ENCODE measurements at places on chromosomes 4 and X.
A peak's percentile ranks its signal among the peaks of the same experiment; 100 is the strongest.

DNA sequence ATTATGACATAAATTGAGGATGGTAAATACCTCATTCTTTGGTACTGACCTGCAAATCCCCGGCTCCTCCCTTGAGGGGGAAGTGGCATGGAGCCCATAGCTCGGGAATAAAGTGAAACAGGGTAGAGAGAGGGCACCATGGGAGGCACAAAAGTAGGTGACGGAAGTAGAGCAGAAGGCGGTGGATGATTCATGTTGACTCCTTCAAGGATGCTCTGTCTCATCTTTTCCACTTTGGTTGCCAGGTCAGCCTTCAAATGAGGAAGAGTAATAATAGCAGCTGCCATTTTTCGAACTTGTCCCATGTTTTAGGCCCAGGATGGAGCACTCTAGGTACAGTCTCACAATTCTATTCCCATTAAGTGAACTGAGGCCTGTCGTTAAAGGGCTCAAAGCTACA lies 41.4 kb upstream of the PHF8 start:
- no peak for DNase-seq

- no peak for DNase-seq
Observed at GRCh38 chr4:133316909-133317308, 167.8 kb downstream of the PCDH10 start.

DNA sequence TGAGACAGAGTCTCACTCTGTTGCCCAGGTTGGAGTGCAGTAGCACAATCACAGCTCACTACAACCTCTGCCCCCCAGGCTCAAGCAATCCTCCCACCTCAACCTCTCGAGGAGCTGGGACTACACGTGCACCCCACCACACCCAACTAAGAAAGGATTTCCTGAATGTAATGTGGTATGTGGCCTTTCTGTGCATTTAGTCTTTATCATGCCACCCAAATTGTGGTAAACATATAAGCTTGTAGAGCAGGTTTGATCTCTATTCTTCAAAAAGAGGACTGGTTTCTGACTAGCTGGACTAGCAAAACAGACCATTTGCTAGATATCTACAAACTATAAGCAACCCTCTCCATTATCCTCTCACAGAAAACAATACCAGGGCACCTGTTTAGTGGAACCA lies 33.6 kb downstream of the ELOVL6 start:
- DNase-seq = no peak

- DNase-seq = no peak
Observed at GRCh38 chr4:74100531-74100930, 1.5 kb upstream of the CXCL2 start.

DNA sequence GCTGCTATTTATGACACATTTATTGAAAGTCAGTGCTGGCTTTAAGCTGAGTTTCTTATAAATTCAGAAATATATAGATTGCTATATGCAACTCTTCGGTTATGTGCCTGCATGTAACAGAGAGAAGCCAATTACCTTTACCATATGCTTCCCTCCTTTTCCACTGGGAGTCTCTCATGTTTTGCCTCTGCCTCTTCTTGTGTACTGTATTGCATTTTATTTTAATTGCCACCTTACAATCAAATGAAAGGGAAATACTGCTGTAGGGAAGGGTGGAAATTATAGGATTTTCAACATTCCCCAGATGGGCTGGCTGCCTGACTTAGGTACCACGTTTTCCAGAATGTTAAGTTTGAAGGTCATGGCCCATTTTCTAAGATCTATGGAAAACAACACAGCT lies 655.4 kb upstream of the SLIT2 start:
- DNase-seq = no peak

GRCh38 chrX:113726009-113726408 lies 857.9 kb upstream of the HTR2C start:
- no peak for DNase-seq

- no peak for DNase-seq
Observed at GRCh38 chr4:156103311-156103710, 149.6 kb upstream of the CTSO start.

GRCh38 chr4:69823481-69824186 lies 36.3 kb downstream of the SULT1E1 start:
- DNase-seq = peak; percentile 43

- DNase-seq = no peak
Observed at GRCh38 chrX:35458142-35458541, 340.0 kb upstream of the MAGEB16 start.

DNA sequence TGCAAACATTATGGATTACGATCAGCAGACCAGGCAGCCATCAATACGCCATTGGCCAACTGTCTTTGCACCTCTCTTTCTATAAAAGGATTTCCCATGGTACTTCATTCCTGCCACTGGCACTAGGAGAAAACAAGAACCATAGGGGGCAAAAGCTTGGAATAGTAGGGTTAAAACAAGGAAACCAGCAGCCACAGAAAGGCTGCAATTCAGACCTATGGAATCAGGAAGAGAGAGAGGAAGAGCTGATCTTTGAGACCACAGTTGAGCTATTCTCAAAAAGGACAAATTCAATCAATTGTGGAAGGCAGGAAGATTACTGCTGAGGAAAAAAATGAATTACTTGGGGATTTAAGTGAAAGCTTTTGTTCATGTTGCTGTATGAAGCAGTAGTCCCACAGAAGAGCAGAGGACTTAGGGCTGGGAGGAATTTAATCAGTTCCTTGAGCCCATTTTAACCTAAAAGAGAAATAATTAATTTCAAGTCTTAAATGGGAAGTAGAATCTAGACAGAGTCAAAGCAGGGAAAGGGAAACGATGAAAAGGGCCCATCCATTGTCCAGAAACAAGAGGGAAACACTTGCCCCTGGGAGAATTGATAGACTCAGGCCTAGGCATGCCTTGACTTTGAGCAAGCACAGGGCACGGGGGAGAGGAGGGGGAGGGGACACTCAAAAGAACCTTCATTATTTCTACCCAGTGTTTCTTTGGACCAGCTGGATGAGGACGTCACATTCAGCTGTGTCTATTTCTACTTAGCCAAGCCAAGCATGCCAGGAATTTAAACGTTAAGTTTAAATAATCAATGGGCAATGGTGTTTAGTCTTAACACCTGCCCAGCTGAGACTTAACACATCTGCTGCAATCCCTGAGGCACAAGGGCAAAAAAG lies 50.7 kb downstream of the SCD5 start:
- no peak for DNase-seq

- no peak for DNase-seq
Observed at GRCh38 chr4:30832639-30833038, 112.5 kb downstream of the PCDH7 start.

DNA sequence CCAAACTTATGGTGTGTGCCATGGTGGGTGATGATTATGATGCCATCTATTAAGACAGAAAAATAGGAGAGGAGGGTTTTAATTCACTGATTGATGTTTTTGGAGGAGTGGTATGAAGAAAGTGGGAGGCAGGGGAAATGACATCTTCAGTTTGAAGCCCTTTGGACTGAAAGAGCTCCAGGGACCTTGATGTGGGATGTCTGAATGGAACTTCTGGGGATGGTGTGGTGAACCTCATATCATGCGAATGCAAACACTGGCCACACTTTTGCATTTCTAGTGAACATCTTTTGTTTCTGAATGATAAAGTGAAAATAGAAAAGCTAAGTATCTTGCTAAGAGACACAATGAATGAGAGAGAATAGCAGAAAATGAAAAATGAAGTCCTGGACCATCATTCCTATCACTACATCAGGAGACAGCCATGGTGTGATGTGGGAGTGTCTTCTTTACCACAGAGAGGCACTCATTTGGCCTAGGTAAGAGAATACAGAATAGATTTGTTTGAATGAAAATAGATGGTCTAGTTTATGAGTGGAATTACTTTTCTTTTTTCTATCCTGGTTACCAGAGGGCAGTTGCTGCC lies 123.5 kb downstream of the ZNF827 start:
- DNase-seq = no peak

GRCh38 chrX:10797466-10797865 lies 177.1 kb upstream of the MID1 start:
- DNase-seq = no peak

DNA sequence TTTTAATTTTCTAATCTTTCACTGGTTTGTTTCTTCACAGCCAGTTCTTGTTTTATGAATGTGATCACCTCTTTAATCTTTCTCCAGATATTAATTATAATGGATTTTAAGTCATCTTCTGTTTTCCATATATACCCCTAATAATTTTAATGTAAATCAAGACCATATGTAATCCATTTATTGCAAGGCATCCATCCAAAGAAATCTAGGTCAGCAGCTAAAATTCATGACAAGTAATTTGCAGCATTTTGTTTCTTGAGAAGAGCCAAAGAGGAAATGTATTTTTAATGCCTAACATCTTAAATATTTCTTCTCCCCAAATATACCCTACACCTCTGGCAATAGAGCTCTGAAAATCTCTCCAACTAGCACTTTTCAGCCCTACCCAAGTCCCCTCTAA lies 81.1 kb downstream of the SUPT20HL2 start:
- DNase-seq = no peak

DNA sequence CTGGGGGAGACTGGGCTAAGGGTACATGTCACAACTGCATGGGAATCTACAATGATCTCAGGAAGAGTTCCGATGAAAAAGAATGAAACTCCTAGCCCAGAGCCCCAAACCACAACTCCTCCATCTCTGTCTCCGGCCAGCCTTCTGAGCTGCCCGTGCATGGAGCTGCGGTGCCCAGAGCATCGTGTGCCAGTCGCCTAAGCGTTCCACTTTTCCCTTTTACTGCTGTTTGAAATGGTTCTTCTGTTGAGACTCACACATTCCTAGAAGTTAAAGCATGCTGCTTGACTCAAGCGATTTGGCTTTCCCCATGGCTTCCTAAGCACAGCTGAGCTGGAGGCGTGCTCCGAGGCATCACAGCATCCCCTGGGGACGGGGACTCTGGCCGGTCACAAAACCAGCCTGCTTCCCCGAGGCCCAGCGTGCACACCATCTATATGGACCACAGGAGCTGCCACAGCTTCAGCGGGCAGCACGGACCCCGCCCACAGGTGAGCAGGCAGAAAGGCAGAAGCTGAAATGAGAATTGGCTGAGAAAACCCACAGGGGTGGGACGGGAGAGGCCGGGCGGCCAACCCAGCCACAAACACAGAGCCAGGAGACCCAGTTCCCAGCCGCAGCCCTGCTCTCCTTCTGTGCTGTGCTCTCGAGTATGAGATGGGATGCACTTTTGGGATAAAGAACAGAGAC lies 5.0 kb downstream of the CCNQ start:
- no peak for DNase-seq

- no peak for DNase-seq
Observed at GRCh38 chrX:123476611-123477219, 256.1 kb downstream of the THOC2 start.

DNA sequence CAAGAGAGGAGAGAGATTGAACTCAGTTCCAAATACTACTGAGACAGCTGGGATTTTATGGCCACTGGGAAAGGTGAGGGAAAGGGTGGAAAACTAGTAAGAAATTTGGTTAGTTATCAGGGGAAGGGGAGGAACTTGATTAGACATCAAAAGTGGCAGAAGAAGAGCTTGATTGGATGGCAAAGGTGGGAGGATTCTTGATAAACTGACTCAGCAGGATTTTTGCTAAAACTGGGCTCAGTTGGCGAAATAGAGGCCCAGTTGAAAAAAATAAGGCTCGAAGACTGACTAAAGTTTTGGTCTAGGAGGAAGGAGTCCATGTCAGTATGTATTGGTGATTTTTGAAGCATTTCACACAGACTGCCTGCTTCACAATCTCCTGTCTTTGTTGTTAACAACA lies 10.0 kb downstream of the BEX3 start:
- DNase-seq = no peak

DNA sequence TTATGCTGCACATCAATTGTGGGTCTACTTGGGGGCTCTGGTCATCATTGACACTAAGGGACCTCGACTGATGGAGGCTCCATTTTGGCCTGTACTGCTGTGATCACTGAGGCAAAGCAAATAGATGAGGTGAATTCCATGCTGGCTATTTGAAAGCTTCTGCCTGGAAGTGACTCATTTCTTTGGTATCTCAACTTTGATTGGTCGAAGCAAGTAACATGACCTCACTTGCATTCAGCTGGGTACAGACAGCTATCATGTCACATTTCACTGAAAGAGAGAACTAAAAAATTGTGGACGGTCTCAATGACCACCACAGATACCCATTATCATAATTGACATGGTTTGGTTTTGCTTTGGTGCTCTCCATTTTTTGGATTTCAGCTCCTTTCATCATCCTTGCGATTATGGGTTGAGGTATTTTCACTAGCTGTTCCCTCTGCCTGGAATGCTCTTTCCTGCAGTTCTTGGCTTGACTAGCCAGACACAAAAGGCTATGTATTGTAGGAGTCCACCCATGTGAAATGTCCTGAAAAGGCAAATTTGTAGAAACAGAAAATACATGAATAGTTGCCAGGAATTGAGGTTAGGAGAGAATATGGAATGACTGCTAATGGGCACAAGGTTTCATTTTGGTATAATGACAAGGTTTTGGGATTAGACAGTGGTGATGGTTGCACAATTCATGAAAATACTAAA lies 369.2 kb upstream of the LCORL start:
- DNase-seq = no peak

DNA sequence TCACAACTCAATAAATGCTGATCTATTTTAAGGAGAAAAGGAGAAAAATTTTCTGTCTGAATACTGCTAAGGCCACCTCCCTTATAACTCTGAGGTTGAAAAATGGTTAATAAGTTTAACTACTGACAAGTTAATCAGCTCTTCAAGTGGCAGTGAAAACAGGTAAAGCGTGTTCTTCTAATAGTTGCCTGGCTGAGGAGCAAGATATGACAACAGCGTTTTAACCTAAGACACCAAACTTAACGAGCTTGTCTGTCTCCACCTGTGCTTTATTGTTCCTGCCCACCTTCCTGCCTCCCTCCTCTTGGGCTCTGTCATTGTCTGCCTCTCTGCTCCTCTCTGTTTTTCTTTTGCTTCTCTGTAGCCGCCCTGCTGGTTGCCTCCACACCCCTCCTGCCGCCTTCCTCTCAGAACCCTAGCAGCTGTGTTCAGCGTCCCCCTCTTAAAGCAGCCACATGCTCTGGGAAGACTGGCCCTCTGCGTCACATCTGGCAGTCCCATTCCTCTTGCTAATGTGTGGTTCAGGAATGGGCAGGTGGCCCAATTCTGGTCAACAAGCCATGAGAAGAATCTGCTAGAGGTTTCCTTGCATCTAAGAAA lies 4.3 kb upstream of the TSPAN5 start:
- no peak for DNase-seq

DNA sequence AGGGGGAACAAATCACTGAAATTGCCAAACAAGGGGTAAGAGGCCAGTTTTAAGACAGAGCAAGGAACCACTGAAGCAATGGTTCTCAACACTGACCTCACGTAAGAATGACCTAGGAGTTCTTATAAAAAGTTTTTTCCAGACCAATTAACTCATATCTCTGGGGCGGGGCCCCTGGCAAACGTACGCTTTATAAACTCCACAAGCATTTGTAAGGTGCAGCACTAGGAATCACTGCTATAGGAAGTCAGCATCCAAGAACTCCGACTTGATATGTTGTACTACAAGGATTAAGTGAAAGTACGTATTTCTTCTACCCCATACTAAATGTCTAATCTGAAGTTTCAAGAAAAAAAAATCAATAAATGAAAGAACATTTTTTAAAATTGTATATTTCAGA lies 269.9 kb downstream of the RCHY1 start:
- no peak for DNase-seq

DNA sequence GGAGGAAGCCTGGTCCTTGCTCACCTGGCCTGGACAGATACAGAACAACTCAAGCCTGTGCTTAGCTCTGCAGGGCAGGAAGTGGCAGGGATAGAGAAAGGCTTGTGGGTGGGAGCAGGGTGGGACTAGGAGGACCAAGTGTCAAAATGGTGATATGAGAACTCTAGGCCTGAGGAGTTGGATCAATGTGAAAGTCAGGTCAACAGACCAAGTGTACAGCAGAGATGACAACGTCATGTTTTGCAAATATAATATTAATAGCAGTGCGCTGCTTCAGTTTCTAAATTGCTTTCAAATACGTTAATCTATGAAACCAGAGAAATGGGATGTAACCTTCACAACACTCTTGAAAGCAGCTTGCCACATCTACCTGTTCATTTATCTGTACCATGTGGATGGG lies 114.2 kb upstream of the MAP3K15 start:
- no peak for DNase-seq
